ENCODE measurements at places on chromosomes 5 and 9.
A peak's percentile ranks its signal among the peaks of the same experiment; 100 is the strongest.

DNA sequence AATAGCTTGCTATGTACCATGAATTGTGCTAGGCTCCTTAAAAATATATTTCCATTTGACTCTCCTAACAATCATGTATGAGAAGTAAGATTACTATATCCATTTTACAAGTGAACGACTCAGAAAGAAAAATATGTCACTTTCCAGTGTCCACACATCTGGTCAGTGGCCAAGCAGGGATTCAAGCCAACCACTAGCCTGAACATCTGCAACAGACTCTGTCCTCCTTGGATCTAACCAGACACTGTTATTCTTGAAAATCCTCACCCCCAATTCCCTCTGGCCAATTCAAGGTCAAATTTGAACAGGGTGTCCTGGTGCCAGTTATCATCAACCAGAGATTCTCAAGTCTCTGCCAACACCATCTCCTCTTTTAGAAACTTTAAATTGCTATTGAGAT lies 344.1 kb upstream of the WWC1 start:
- DNase-seq = no peak

DNA sequence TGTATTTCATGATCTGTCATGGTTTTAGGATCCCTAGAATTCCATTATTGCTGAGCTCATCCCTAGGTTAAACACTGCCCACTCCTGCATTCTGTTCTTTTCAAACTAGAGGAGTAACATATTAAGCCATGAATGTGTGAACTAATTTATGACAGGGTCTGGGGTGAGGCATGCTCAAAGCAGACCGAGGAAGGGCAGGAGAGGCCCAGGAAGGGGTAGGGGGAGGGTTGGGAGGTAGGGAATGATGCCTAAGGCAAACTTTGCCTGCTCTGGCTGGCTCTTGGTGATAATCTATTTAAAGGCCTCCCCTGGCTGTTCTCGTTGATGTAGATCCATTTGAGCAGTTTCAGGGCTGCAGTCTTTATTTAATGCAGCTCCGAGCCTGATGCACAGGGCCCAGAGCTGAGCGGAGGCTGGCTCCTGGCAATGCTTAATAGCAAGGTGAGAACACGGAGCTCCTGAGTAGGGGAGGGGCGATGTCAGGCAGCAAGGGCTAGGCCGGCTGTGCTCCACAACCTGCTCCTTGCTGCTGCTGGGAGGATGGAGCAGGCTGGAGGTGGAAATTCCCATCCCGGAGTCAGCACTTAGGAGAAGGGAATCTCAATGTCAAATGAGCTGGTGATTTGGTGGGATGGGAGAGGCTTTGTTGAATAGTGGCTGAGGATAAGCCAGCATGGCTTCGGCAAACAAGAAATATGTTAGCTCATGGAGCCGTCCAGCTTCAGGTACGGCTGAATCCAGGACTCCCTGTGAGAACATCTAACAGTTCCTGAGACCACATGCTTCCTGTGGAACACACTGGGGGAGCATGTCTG lies 73.2 kb upstream of the UNC5A start:
- peak; percentile 47 for DNase-seq

DNA sequence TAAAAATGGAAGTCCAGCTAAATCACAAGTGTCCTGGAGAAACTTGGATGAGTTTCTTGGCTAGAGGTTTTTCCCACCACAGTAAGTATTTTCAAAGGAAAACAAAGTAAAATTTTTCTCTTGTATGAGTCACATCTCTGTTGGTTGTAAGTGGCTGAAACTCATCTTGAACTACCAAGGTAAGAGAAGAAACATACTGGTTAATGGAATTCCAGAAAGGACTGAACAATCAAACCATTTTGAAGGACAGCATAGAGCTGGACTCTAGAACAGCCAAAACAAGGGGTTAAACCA lies 102.8 kb upstream of the CDKN2B start:
- DNase-seq = no peak

DNA sequence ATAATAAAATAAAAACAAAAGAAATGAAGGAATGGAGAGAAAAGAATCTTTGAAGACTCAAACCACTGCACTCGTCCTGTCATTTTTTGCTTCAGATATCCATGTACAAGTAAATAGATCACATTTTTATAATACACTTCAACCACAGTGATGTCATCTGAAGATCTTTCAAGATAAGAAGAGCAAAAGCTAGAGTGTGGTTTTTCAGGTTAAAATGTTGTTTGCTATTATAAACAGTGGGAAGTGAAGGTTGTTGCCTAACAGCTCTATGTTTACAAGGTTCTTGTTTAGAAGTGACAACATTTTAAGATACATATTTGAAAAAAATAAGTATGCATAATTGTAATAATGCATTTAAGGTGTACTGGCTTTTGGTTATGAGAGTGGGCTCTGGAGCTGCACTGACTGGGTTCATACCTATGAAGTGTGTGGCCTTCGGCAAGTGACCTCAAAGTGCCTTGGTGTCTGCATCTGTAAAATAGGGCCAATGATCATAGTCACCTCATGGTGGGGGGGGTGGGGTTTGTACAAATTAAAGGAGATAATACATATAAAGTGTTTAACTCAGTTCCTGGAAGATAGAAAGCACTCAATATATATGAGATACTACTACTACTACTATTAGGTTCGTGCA lies 45.5 kb upstream of the IL7R start:
- DNase-seq = no peak

DNA sequence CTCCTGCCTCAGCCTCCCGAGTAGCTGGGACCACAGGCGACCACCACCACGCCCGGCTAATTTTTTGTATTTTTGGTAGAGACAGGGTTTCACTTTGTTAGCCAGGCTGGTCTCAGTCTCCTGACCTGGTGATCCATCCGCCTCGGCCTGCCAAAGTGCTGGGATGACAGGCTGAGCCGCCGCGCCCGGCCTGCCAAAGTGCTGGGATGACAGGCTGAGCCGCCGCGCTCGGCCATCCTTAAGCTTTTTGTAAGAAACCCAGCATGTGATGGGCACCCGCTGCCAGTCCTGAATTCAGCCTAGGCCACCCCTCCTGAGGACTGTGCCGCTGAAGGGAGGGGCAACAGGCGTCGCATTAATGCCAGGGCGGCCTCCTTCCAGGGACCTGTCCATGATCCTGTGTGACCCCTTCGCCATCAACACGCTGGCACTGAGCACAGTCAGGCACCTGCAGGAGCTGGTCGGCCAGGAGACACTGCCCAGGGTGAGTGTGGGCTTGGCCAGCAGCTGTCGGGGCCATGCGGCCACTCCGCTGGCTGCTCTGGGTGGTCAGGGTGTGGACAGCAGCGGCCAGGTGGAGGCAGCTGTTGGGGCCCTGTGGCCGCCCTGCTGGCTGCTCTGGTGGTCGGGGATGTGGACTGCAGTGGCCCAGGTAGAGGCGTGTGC lies 10.5 kb downstream of the NELFB start:
- no peak for DNase-seq

DNA sequence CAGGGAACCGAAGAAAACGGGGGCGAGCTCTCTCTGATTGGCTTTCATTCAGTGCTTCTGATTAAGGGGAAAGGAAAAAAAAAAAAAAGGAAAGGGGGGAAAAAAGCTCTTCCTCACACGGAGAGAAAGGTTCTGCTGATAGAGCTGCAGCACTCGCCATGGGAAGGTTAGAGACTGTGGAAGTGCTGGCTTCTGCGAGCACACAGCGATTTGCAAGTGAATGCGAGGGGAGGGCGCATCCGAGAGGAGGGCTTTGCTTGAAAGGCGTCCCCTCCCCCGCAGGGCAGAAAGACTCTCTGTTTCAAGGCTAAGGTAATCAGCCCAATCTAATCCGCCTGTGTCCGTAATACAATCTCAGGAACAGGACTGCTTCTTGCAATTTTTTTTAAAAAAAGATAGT lies at the start of gene CDH10:
CDH10 (minus strand) TSS at position 218 of the 400 bp plus-strand sequence. CDS start 51,488 bp downstream, outside the sequence.
- DNase-seq = peak; percentile 52

DNA sequence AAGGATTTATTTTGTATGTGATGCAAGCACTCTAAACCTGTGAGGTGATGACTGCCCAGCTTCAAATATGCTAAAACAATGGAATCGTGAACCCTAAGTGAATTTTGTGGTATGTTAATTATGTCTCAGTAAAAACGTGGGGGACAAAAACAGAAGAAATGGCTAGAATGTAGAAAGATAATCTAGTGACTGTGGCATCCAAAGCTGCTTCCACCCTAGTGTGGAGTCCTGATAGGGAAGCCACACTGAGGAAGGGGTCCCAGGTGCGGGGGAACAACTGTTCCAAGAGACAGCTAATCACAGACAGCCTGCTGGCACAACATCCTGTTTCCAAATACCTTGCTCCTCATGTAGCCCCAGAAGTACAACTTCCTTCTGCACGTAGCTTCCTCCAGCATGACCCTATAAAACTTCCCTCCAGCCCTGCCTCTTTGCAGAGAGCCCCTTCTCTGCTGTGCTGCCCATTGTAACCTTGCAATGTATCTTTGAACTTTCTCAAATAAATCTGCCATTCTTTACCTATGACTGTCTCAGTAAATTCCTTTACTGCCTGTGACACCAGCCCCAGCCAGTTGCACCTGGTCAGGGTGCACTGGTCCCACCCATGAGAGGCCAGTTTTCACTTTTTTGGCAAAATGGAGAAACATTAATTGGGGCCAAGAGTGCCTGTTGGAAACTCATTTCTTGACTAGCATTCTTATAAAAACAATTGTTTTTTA lies 4.9 kb downstream of the GMCL2 start:
- DNase-seq = no peak

DNA sequence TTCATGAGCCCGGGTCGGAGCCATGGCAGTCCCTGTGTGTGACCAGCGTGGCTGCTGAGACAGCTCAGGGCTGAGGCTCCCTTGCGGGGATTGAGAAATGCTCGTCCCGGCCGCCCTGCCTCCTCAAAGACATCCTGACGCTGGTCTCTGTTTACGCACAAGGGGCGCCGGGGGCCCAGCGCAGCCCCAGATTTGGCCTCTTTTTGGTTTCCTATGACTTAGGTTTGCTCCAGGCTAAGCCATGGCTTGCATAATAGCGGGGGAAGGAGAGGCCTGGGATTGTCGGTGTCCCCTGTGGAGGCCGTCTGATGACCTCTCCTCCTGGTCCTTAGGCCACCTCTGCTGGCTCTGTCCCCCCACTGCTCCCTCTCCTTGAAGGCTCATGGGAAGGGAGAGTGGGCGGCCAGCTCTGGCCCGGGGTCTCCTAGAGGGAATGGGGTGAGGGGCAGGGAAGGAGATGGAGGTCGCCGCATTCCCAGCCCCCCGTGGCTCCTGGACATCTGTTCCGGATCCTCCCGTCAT lies 3.5 kb downstream of the LAMC3 start:
- DNase-seq = no peak

- peak; percentile 34 for DNase-seq
Observed at GRCh38 chr9:72365525-72366256, 683 bp upstream of the ZFAND5 start.

DNA sequence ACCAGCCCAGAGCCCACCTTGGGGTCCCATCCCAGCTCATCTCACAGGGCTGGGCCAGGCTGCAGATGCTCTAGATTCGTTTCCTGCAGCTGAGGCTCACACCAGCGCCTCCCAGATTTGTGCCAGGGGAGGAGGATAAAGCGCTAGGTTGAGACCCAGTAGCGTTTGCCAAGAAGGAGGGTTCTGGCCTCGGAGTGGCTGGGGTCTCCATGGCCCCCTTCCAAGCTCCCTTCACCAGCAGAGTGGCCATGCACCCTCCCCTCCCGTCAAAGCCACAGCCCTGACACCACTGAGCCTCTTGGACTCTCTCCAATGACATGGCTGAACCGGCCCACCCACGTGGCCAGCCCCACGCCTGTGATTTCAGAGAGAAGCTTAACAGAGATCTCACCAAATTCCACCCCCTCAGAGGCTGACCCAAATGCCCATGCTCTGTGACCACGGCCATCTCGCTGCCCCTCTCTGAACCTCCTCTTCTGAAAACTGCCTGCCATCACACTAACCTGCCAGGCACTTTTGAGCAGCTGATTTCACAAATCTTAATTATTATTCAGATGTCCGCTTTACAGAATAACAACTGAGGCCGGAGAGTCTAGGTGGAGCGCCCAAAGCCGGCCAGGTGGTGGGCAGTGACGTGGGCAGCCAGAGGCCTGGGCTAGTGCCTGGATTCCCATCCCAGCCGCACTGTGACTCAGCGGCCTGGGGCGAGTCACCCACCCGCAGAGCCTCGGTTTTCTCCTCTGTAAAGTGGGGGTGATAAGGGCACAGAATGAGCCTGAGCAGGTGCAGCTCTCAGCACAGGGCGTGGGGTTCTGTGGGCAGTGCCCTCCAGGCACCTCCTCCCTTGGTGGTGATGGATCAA lies 155.7 kb downstream of the C9orf50 start:
- DNase-seq = no peak

GRCh38 chr9:122053567-122054350 lies 39.3 kb downstream of the TTLL11 start:
- no peak for DNase-seq

DNA sequence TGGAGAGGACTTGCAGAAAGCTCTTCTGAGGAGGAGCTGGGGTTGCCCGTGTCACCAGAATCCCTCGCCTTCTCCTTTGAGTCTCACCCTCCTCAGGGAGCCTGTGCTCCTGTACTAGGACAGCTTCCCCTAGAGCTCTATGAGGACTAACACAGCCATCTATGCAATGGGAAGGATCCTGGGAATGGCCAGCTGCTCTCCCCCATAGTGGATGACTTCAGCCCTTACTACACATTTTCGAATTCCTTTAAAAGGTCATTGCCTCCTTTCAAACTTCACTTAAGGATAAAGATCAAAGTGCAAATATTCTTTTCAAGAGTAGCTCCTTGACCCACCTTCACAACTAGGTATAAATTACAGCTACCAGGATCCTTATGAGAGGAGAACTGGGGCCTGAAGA lies 55.1 kb downstream of the PRDM6 start:
- no peak for DNase-seq

GRCh38 chr9:115035841-115036612 lies 81.9 kb downstream of the TNC start:
- DNase-seq = no peak

- no peak for DNase-seq
Observed at GRCh38 chr9:79769476-79770275, 197.9 kb downstream of the TLE4 start.

DNA sequence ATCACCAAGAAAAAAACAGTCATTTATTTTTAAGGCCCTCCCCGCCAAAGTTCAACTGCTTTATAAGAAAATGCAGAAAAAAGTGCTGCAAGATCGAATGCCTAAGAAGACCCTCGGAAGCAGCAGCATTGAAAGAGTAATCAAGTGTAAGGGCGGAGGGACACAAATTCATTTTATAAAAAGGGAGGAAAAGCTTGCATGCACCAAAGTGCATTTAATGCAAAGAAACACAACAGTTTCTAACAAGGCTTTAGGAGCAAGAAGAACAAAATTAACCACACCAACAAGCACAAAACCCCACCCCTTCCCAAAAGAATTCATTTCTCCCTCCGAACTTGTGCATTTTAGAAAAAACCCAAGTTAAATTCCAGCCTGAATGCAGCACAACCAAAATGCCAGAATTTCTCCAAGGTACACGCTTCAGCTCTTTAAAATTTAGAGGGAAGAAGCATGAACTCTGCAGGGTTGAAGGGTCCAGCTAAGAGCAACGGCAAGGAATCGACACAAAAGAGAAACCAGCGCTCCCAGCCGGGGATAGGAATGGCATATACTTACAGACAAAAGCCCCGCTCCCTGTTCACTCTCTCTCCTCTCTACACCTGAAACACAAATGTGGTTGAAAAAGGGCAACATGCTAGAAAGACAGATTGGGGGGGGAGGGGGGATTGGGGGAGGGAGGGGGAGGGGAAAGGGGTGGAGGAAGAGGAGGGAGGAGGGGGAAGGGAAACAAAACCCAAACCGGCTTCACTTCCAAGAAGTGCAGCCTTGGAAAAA lies at the start of gene NREP:
NREP (minus strand) TSS at position 614 of the 774 bp plus-strand sequence. CDS start 1,422 bp downstream, outside the sequence.
- DNase-seq = peak; percentile 26
